ENCODE measurements at places on chromosomes 4 and X.
A peak's percentile ranks its signal among the peaks of the same experiment; 100 is the strongest.

DNA sequence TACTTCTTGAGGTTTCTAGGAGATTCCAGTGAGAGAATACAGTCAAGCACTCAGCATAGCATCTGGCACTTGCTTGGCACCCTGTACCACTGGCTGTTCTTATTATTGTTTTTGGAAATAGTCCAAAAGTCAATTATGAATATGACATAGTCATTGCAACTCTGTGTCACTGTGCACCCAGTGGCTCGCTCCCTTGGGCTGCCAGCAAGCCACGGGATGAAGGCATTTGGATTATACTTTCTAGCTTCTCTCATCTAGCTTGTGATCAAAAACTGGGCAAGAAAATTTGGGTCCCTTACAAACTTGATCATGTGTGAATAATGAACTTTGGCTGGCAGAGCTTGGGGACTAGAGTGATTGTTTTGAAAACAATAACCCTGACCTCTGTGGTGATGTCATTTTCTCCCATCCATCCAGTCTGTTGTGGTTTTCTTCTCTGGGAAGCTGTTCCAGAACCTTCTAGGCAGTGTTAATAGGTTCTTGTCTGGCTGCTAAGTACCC is 32.7 kb upstream of the LIMCH1 start:
- H3K36me3 ChIP-seq, result peaks cover 2% of the 10 kb centered on the region
- no peak overlapping the region for H3K4me3 ChIP-seq
- peaks cover 7% of the 10 kb centered on the region for H3K4me1 ChIP-seq
- H3K27me3 ChIP-seq, result no peaks in the 10 kb centered on the region

- H3K27me3 ChIP-seq, result no peaks in the 10 kb centered on the region
- no peak for DNase-seq
- H3K27ac ChIP-seq, result no peak overlapping the region
Observed at GRCh38 chrX:2387614-2388239, 113.0 kb downstream of the DHRSX start.

DNA sequence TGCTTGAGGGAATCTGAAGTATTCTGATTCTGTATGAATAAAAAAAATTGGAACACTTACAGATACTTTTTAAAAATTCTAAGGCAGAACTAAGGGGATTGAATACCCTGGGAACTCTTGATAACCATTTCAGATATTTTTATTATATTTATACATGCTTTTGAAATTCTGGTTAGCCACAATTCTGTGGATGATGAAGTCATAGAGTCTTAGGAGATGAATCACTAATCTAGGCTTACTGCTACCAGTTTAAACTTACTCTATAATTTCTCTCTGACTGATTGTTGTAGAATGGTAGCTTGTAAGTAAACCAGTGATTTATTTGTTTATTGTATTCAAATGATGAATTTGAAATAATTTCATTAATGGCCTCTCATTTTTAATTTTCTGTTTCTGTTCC is 11.4 kb upstream of the SLAIN2 start:
- no peaks in the 10 kb centered on the region for H3K27me3 ChIP-seq
- no peak overlapping the region for H3K4me3 ChIP-seq
- no peak overlapping the region for H3K27ac ChIP-seq
- no peaks in the 10 kb centered on the region for H3K36me3 ChIP-seq

GRCh38 chr4:25513814-25514213 is 136.8 kb downstream of the ANAPC4 start:
- DNase-seq, result no peak
- H3K27ac ChIP-seq, result no peak overlapping the region

DNA sequence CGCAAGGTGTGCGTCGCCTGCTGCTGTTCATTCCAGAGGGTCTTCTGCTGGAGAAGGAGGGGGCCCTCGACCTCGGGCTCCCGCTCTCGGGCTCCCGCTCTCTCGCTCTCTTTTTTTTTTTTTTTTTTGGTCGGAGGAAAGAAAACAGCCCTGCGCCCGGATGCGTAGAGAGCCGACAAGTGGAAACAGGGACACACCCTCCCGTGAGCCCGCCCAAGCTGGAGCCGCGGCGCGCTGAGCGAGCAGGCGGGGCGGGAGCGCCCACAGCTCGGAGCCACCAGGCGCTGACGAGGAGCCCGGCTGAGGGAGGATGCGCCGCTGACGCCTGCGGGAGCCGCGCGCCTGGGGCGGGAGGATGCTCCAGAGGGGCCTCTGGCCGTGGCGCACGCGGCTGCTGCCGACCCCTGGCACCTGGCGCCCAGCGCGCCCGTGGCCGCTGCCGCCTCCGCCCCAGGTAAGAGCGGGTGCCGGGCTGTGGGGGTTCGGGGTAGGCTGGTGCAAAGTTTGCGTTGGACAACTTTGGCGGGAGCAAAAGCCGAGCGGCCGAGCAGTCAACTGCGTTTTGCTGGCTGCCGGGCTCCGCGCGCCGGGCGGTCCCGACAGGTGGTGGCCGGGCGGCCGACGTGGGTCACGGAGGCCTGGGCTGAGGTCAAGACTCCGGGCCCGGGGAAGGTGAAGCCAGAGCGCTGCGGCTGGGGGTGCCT is at the start of gene MCUB:
Gene MCUB, plus strand, starts transcription at position 264 of the 704 bp plus-strand sequence. Its CDS starts 92 bp downstream, at position 356.
- H3K36me3 ChIP-seq, result no peaks in the 10 kb centered on the region
- no peaks in the 10 kb centered on the region for H3K27me3 ChIP-seq
- H3K27ac ChIP-seq, result peak within 1 kb of the TSS; percentile 92
- H3K4me1 ChIP-seq, result peaks cover 20% of the 10 kb centered on the region
